Stimulated activated CD8-positive, alpha-beta memory T cell treated with anti-CD3 and anti-CD28 coated beads, Interleukin-12 subunit alpha, Interleukin-12 subunit beta, amount 100 ng/mL, for 4 hours (primary cell): ENCODE measurements at places on chromosomes 13 and 19.

- peak; percentile 74 for DNase-seq
Measured at GRCh38 chr19:1592024-1592754, 476 bp downstream of the MBD3 start.

DNA sequence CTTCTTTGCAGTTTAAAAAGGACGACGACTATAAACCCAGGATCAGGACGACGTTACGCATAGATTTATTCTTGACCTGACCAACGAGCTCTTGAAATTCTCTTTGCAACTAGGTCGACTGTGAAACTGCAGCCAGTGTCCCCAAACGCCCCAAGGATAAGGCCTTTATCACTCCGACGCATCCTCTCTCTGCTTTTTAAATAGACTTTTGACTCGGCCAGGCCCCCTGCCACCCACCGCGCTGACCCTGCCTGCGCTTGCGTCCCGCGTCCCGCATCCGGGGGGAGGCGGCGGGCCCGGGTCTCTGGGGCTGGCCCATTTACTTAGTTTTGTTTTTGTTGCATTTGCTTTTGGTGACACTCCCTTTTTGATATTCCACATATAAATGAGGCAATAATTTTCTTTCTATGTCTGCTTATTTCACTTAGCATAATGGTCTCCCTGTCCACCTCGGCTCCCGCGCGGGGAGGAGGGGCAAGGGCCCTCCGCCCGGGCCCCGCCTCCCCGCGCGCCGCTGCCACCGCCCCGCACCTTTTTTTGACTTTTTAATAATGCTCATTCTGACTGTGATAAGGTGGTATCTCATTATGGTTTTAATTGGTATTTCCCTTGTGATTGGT lies 17.4 kb downstream of the RB1 start:
- no peak for DNase-seq

- no peak for DNase-seq
Measured at GRCh38 chr19:49863254-49863934, 4.0 kb downstream of the PNKP start.

GRCh38 chr13:99693852-99694611 lies 192.8 kb downstream of the TM9SF2 start:
- no peak for DNase-seq
